ENCODE measurements at places on chromosomes 12 and 14.

DNA sequence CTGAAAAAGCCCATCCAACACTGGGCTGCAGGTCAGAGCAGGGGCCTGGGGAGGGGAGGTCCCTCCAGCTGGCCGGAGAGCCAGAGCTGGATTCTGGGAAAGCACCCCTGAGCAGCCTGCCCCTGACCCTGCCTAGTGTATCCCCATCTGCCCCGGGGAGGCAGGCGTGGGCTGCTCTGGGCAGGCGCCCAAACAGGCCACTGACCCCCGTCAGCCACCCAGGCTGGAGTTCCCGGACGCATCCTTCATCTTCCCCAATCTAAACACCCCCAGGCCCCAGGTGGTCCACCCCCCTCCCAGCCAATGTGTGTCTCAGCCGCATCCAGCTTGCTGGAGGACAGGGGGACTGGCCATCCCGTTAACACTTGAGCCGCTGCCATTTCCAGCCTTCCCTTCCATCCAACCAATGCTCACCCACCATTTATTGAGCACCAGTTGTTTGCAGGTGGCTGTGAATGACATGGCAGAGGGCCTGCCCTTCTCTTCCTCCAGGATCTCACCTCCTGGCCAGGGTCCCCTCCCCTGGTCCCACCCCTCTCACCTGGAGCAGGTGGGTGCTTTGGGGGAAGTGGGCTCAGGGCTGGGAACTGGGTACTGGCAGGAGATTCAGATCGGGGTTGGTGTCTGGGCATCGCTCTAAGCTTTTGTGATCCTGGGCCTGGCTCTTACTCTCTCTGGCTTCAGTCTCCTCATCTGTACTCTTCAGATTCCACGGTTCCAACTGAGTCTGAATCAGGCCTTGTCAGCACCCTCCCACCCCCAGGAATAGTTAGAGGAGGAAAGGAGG is 743 bp upstream of the DTX1 start:
- DNase-seq, result no peak

- no peak for DNase-seq
These were observed 221.3 kb upstream of the TMEM260 start for GRCh38 chr14:56358275-56358674.

GRCh38 chr12:69999561-69999960 is 174.5 kb downstream of the MYRFL start:
- no peak for DNase-seq

DNA sequence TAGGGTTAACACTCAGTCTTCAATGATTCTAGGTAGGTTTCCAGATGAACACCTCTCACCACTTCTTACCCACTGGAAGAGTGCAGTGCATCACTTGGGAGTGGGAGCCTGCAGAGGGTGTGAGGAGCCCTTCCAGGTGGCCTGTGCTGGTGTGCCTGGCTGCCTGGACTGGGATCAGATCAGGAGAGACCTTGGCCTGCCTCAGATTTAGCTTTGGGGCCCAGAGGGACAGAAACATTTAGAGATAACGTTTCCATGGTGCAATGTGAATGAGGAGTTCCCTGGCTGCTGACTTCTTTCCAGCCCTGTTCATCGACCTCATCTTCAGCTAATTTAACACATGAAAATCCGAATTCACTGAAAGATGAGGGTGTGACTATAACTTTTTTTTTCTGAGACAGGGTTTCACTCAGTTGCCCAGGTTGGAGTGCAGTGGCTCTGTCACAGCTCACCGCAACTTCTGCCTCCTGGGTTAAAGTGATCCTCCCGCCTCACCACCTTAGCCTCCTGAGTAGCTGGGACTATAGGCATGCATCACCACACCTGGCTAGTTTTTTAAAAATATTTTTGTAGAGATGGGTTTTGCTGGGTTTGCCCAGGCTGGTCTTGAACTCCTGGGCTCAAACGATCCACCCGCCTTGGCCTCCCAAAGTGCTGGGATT is 53.6 kb downstream of the SUSD6 start:
- no peak for DNase-seq

DNA sequence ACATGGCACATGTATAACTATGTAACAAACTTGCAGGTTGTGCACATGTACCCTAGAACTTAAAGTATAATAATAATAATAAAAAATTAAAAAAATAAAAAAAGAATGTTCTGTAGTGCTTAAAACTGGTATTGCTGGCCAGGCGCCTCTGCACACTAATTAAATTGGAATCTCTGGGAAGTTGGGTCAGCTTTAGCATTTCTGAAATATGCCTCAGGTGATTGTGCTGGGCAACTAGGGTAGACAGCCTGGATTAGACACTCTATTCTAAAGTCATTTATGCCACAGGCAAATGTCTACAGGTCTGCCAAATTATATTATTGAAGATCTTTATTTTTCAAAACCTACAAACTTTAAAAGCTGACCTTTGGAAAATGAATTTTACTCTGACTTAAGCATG is 55.3 kb downstream of the PPM1H start:
- no peak for DNase-seq

GRCh38 chr14:58535044-58535443 is 102.7 kb upstream of the DACT1 start:
- DNase-seq, result no peak

GRCh38 chr14:60349663-60350365 is 100.8 kb downstream of the PPM1A start:
- DNase-seq, result peak; percentile 31

DNA sequence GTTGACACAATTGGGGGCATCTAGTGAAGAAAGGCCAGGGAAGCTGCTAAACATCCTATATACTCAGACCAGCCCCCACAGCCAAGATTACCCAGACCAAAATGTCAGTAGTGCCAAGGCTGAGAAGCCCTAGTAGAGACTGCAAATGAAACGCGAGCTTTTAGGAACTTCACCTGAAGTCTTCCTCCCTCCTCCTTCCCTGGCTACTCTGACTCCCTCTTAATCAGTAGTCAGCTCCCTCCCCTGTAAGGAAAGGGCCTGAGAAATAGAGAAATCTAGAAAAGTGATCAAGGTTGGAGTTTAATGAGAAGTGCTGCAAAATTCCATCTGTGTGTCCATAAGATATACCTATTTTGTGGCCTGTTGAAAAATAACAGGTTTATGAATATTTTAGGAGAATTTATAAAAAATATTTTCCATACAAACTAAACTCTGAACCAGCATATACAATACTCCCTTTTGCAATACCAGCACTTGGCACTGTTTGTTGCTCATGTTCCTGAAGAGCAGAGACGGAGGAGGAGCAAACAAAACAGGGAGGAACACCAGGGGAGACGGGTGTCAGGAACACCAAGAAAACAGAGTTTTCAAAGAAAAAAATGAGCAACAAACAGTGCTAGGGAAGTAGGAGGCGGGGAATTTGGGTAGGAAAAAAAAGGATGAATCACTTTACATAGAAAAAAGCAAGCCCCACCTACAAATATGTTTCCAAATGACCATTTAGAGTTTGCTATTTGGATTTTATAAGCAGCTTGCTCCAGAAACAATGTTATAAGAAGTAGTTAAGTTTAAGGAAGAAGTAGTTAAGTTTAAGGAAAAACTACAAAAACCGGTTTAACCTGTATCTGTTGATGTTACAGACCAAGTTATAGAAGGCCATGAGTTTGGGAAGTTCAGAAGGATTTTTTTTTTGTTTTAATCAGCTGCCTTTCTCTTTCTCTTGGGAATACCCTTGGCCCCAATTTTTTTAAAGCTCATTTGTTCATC is 282.1 kb upstream of the GRIP1 start:
- DNase-seq, result no peak

DNA sequence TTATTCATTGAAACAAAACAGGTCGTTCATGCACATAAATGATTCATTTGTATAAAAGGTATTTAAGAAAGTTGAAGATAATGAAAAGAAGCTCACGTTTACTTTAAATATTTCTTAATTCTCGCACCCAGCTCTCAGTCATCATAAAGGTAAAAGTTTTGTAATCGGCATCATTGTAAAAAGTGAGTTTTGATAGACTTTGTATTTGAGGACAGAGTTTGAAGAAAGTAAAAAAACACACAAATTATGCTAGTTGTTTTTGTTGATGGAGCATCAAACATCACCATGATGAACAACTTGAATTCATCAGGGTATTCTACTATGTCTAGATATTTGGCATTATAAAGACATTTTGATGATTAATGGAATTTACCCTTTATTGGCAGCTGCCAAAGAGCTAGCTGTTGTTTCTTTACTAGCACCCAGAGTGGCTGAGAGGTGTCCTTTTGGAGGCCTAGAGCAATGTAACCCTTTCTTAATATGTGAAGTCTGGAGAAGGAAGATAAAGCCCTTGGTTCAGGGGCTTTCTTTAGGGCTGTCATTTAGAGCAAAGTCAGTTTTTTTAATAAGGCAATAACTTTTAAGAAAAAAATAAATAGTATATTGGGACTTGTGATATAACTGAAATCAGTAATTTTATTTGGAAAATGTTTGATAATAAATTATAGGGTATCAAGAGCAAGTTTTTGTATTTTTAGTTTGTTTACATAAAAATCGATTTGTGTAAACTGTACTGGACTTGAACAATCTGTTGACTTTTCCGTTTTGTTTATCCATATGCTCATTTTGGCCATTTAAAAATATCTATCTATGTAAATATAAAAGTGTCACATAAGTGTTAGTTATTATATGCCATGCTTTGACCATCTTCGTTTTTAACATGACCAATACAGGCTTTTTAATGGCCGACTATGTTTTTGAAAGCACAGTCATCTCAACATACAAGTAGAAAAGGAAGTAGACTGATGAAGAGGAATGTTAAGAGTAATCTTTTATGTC is 7.4 kb downstream of the GLRX5 start:
- DNase-seq, result no peak

DNA sequence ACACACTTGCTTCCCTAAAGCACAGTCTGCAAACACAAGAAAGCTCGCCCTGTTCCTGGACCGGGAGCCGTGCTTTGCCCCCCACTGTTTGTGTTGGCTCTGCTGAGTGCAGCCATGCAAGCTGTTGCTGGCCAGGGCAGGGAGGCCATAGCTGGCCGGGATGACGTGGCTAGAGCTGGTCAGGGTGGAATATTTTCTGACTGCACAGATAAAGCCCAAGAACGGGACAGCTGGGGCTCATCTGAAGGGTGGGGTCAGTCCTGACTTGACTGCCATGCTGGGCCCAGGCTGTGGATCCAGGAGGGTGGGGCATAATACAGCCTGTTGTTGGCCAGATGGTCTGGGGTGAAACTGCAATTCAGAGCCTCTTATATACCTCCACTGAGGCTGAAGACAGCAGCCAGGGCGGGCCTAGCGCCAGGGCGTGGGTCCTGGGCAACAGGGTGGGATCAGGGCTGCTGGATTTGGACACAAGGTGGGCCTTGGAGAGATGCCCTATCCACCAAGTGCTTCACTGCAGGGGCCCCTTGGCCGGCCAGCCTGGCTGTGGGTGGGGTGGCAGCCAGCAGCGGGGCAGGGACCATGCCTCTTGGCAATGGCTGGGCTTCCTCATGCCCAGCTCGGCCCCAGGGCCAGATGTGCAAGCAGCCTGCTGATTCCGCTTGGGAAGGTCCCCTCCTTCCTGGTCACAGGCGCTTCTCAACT is 14.8 kb downstream of the KMT5A start:
- DNase-seq, result peak; percentile 20

GRCh38 chr14:76056128-76056527 is 70.6 kb downstream of the IFT43 start:
- DNase-seq, result no peak

- no peak for DNase-seq
These were observed 23.9 kb downstream of the RASSF8 start for GRCh38 chr12:25982416-25982815.

DNA sequence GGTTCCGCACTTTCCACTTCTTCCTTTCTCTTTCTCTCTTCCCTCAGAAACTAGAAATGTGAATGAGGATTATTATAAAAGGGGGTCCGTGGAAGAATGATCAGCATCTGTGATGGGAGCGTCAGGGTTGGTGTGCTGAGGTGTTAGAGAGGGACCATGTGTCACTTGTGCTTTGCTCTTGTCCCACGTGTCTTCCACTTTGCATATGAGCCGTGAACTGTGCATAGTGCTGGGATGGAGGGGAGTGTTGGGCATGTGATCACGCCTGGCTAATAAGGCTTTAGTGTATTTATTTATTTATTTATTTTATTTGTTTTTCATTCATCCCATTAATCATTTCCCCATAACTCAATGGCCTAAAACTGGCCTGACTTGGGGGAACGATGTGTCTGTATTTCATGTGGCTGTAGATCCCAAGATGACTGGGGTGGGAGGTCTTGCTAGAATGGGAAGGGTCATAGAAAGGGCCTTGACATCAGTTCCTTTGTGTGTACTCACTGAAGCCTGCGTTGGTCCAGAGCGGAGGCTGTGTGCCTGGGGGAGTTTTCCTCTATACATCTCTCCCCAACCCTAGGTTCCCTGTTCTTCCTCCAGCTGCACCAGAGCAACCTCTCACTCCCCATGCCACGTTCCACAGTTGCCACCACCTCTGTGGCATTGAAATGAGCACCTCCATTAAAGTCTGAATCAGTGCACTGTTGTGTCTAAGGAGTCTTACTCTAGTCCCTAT is 4.6 kb upstream of the ATN1 start:
- no peak for DNase-seq

DNA sequence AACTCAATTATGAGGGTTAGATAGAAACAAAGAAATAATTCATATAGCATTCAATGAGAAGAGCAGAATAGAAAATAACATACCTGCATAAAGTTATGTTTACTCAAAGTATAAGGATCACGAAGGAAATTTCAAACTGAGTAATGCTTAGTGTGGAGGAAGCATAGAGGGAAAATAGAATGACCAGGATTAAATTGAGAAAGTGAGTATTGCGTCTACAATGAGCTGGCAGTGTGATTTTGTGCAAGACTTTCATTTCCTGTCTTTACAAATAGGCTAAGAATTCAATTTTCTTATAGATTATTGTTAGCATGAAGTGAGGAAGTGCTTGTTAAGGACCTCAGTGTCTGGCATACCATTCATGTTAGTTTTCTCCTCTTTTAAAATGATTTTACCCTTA is 12.0 kb downstream of the ADGRD1 start:
- no peak for DNase-seq

- DNase-seq, result no peak
These were observed 262.6 kb upstream of the SFSWAP start for GRCh38 chr12:131448254-131448795.

Measured in amygdala (tissue), 56 donors.